Stimulated activated CD4-positive, alpha-beta T cell treated with anti-CD3 and anti-CD28 coated beads, Interleukin-1b, Interleukin-23, amount 100 ng/mL, for 48 hours (primary cell): ENCODE measurements at places on chromosomes 4 and X.
A peak's percentile ranks its signal among the peaks of the same experiment; 100 is the strongest.

GRCh38 chrX:48471504-48471903, 1.4 kb upstream of the SLC38A5 start:
- no peak for DNase-seq

DNA sequence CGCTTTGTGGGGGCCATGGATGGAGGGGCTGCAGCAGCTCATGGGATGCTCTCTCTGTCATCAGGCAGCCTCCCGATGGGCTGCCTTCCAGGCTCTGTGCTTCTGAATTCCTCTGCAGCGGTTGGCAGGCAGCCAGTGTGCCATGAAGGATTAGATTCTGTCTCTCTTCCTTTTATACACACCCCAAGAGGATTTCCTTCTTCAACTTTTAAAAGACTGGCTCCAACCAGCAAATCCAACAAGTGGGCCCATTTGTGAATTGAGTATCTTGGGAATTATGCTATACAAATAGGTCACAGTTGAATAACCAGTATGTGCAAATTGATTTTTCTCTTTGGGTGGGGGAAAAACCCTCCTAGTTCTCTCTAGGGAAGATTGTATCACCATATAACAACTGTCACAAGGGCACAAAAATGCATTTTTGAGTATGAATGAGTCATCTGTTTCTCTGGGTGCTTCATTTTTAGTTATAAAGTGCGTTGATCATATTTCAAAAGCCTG, 96.8 kb upstream of the FAT1 start:
- DNase-seq = no peak

DNA sequence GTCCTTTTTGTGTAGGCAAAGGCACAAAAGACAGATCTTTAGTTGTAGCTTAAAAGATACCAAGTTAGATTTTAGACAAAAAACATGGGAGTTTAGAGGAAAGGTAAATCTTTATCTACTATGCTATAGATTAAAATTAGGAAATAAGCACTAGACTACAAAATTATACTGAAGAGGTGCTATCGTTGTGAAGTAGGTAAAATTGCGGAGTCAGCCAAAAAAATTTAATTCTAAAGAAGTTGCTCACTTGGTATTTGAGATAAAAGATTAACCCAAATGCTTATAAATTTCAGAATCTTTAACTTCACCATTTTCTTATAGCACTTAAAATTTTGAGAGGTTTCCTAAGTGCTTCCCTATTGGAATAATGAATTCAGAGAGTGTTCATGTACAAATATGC, 604.1 kb downstream of the GRXCR1 start:
- no peak for DNase-seq

DNA sequence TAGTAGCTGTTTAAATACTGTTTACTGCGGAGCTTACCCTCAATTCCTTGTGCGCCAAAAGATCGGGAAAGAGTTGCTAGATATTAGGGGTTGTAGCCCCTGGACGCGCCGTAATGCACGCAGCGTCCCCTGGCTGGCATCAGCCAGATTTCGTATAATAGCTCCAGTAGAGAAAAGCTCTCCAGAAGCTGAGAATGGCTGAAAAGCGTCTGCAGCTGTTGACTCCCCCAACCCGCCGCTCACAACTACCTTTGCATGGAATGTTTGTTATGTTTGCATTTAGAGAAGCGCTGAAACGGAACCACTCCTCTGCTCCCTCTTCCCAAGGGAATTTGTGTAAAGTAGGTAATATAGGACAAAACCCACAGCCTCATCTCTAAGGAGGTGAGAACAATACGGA, 3.7 kb downstream of the DOCK11 start:
- no peak for DNase-seq

DNA sequence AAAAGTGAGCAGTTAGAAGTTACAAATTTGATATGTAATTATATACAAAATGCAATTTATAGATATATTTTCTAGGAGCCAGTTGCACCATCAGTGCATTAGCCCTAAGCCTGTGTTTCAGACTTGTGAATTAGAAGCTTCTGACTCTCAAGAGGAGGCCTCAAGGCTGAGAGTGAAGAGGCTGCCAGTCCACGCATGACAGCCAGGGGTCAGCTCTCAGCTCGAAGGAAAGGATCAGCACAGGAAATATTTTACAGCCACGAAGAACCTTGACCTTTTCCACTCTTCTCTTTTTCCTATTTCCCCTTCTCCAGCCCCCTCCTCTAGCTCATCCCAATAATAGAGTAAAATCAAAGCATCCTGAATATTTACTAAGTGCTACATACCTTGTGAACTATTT, 642.4 kb downstream of the TRIML1 start:
- DNase-seq = no peak

GRCh38 chr4:60656171-60656570, 544.0 kb upstream of the ADGRL3 start:
- DNase-seq = no peak

GRCh38 chr4:54228056-54228527, 1.0 kb upstream of the PDGFRA start:
- peak; percentile 43 for DNase-seq

DNA sequence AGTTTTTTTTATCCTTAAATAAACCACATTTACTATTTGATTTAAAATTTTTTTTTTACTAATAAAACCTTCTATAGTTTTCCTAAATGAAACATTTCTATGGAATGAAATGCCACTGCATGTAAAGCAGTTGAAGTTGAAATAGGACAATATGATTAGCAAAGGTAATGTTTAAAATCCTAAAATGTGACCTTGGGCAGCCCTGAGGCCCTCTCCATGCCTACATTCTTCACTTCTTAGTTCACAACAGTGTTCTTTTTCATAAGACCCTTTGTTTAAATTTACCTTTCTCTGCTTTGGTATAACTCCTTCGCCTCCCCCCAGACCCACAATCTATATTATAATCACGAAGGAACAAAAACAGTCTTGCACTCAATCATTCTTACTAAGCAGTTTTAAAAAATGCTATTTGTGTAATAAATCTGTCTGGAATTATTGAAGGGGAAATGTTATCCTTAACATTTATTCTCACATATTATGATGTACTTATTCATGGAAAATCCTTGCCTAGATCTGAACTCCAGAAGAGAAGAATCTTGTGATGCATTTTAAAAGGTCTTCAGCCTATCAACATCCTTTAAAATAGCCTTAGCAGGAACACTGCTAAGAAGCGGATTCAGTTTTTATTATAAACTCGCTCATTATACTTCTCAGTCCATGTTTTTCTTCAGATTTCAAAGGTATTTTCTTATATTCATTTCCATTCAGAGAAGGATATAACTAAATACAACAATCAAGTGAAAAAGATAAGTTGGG, 124.6 kb upstream of the NAP1L5 start:
- no peak for DNase-seq
